ENCODE measurements at places on chromosomes 7 and 10.

DNA sequence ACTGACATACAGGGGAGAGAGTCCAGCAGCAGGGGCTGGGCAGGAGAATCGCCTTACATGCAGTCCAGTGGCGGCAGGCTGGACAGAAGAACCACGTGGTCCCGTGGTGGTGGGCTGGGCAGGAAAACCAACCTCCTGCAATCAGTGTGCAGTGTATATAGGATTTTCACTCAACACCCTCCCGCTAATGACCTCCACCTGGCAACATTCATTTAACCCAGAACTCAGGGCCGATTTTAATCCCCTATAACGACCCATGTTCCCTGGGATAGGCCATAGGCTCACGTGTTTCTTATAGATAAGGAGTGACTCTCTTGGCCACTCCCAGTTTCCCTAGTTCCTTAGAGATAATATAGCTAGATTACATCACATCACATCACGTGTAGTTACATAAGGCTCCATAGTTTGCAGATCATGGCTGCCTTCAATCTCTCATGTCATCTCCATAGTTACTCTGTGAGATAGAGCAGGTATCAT, 19.4 kb downstream of the MTURN start:
- DNase-seq = no peak

- no peak for DNase-seq
Observed at GRCh38 chr7:144736880-144737493, 98.9 kb downstream of the TPK1 start.

DNA sequence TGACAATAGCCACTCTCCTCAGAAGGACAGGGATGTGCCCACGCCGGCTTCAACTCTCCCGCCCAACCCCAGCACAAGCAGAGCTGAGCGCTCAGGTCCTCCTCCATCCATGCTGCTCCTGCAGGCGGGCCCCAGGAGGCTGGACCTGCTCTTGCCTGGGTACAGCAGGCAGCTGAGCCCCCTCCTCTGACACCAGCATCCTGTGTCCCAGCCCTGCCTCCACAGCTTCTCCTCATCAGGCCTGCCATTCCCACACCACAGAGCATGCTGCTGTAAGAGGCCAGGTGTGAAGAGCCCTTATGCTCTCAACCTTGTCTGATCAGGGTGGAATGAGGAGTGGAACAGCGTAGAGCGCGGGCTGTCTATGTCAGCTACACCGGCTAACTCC, 302.2 kb downstream of the PTPRN2 start:
- DNase-seq = no peak

DNA sequence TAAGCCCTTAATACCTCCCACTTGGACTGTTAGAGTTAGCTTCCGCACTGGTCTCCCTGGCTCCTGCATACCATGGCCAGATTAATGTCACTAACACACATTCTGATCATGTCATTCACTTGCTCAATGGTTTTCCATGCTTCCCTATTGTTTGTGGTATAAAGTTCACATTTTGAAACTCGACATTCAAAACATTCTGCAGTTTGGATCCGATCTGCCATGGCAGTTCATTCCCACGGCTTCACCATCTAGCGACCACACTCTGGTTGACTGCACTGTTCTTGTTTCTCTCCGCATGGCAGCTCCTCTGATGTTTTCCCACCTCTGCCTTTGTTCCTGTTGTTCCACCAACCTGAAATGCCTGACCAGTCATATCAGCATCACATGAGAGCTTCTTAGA, 87.4 kb upstream of the WAC start:
- no peak for DNase-seq

GRCh38 chr10:60237977-60238758, 151.5 kb downstream of the ANK3 start:
- no peak for DNase-seq

GRCh38 chr7:45118889-45119331, 7.4 kb upstream of the TBRG4 start:
- DNase-seq = no peak

GRCh38 chr7:122255454-122255853, 49.1 kb downstream of the FEZF1 start:
- no peak for DNase-seq

- no peak for DNase-seq
Observed at GRCh38 chr10:63446716-63447440, 18.9 kb downstream of the JMJD1C start.

GRCh38 chr10:130985158-130985753, 326.3 kb downstream of the TCERG1L start:
- no peak for DNase-seq

GRCh38 chr10:4813496-4813895, 12.5 kb upstream of the AKR1E2 start:
- no peak for DNase-seq

GRCh38 chr7:18390535-18390907, 105.0 kb upstream of the HDAC9 start:
- no peak for DNase-seq
